ENCODE measurements at places on chromosomes 3 and 15.

- DNase-seq = no peak
Observed at GRCh38 chr3:181276358-181276896, 286.9 kb upstream of the DNAJC19 start.

- DNase-seq = no peak
Observed at GRCh38 chr3:10883478-10884234, 67.6 kb downstream of the SLC6A11 start.

DNA sequence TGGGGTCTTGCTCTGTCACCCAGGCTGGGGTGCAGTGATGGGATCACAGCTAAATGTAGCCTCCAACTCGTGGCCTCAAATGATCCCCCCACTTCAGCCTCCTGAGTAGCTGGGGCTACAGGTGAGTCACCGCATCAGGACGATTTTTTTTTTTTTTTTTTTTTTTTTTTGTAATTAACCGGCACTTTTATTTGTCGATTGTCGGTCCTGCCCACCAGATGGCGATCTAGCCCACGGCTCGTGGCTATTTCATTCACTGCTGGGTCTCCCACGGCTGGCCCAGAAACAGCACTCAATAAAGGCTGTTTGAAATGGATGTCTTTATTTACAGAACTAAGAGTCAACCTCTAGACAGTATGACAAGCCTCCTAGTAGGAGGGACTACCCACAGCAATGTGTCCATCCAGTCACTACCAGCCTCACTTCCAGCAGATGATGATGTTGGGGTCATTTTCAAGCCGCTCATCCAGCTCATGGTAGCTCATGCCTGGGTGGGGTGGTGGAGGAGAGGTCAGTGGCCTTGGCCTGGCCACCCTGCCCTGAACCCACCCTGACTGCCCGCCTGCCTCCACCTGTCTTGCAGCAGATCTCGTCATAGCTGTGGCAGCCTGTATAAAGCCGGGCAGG, 1.8 kb upstream of the ZMYND10 start:
- DNase-seq = peak; percentile 55

DNA sequence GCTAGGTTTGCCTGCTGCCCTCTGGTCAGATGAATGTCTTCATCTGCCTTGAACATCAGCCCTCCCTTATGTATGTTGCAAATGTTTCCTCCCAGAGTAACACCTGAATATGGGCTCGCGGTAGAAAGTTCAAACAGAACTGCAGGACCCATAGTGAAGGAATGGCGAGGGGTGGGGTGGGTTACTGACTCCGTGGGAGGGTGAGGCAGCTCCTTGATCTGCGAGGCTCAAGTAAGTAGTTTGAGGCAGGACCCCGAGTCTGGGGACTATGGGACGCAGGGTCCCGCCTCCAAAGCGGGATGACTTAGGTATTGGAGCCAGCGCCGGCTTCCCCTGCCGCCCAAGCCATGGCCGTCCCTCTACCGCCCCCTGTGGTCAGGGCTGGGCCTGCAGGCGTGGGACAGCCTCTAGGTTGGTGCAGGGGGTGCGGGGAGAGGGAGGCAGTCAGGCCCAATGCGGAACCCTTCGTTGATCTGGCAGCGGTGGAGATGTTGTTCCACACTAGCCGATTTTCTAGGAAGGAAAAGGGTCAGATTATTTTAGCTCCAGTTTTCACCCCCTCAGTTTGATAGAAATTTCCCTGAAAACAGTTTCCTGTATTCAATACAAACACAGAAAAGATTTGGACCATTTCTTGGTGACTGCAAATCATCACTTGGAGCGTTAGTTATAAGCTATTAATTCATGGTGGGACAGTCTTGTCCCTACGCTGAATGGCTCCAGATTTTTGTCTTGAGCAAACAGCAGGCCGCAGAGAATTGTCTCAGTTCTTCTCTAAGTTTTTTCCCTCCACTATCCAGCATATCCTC, 72.3 kb downstream of the CORO2B start:
- no peak for DNase-seq

- DNase-seq = no peak
Observed at GRCh38 chr15:68407886-68408881, 23.8 kb downstream of the ITGA11 start.

- no peak for DNase-seq
Observed at GRCh38 chr3:168981396-168981795, 682.1 kb downstream of the MECOM start.

DNA sequence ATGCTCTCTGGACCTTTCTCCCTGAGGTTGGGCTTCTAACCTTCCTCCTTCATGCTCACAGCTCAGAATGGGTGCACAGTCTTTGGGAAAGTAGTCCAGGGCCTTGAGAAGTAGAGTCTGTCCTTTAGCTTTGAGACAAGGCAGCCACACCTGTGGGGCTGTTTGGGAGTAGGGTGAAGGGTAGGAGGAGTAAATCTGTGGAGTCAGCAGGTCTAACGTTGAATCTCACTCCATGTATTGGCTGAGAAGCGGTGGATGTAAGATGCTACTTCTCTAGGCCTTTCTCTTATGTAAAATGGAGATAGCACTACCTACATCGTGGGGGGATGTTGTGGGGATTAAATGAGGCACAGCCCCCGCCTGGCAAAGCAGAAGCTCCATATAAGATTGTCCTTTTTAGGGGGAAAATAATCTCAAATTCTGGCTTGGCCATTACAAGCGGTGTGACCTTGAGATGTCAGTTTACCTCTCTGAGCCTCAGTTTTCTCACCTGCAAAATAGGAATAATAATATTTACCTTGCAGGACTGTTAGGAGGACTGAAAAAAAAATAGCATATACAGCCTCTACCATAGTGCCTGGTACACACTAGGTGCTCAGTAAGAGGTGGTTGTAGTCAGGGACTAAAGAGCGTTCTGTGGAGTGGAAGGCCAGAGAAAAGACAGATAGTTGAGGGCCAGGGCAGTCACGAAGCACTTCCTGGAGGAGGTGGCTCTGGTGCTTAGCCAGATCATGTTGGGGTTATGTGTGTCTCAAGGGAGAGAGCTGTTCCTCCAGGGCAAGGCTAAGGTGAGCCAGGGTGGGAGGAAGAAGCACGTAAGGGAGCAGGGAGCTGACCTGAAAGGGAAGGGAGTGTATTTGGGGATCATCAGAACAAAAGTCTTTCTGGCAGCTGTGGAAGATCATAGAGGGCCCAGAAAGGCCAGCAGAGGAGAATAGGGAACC, 82.8 kb upstream of the MRPS22 start:
- DNase-seq = no peak

GRCh38 chr3:192772240-192772894, 45.0 kb upstream of the FGF12 start:
- no peak for DNase-seq

DNA sequence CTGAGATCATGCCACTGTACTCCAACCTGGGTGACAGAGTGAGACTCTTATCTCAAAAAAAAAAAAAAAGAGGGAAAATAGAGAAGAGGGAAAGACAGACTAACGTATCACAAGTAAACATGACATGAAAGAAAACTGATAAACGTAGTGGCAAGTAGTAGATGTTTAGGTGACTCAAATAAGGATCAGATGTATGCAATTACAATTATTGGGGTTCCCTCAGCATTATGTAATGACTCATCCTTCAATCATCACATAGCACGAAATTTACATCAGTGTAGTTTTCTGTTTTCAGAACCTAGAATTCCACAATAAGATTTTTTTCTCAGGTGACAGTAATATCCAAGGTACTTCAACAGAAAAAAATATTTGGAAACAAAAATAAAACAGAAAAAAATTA, 46.6 kb downstream of the DPP8 start:
- DNase-seq = no peak

DNA sequence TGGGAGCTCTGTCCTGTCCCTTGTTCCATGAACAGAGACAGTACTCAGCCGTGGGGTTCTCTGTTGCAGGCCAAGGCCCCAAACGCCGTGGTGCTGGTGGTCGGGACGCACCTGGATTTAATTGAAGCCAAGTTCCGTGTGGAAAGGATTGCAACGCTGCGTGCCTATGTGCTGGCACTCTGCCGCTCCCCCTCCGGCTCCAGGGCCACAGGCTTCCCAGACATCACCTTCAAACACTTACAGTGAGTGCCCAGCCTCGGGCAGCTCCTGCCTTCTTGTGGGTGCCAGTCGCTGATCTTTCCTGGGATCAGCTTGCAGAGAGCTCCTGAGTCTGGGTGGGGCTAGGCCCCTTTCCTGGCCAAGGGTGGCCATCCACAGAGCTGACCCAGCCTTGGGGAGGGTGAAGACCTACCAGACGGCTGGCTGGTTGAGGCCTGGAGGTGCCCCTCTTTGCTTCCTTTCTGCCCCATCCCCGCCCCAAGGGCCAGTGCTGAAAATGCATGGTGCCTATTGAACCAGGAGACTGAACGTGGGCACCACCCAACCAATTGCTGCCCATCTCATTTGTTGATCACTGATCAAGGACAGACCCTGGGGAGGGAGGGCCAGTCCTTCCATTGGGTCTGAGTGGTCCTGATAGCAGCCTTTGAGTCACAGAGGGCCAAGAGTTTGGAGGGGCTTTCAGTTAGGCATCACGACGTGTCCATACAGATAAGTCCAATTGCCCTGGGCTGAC, 106.9 kb downstream of the LRRK1 start:
- no peak for DNase-seq

DNA sequence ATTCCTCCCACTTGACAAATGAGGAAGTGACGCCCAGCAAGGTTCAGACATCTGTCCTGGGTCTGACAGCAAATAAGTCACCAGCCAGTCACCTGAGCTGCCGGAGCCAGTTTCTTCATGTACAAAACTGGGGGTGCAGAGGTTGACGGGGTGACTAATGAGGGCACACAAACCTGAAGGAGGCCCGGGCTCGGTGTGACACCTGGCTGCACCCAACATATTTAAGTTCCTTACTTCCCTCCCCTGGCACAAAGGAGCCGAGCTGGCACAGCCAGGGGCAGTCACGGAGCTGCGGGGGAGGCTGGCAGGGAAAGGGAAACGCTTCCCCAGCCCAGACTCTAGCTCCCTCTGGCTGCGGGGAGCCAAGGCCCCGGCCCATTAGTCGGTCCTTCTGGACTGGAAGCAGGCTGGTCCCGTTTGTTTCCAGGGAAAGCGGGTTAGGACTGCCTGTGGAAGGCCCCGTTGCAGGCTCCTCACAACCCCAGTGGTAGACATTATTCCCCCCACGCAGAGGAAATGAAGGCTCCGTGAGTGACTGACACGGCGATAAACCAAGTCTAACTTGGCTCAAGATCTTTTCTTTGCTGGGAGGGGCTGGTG, 2.3 kb downstream of the FBXL22 start:
- no peak for DNase-seq

DNA sequence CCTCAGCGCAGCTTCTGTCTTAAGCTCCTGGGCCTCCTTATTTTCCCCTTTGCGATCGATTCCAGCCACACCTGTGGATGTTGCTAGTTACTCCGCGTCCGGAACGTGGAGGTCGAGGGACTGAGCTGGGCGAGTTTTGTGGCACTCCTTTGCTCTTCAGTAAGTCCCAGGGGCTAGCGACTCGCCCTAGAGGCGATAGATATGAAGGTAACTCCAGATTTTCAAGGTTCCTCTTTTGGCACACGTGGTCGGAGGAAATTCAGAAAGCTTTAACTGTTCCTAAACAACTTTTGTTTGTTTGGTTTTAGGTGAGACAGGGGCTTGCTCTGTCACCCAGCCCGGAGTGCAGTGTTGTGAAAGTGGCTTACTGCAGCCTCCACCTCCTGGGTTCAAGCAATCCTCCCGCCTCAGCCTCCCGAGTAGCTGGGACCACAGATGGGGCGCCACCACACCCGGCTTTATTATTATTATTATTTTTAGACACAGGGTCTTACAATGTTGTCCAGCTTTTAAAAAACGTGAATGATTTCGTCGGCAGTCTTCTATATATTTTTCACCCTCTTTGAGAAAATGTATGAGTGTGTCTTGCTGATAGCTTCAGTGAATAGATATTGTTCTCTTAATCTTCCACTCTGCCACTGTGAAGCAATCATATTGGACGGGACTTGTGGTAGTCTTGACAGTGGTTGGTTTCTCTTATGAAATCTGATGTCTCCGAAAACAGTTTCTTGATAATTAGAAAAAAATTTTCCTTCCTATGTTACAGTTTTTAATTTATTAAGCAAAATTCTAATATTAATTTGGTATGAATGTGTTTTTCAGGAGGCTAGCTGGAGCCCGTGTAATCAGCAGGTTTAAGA, 785 bp downstream of the MFSD1 start:
- no peak for DNase-seq

GRCh38 chr15:78715930-78716329, 74.9 kb upstream of the CHRNB4 start:
- no peak for DNase-seq

- no peak for DNase-seq
Observed at GRCh38 chr15:96331144-96331944, 844 bp downstream of the NR2F2 start.

GRCh38 chr15:75161917-75162414, 39.7 kb upstream of the C15orf39 start:
- no peak for DNase-seq

DNA sequence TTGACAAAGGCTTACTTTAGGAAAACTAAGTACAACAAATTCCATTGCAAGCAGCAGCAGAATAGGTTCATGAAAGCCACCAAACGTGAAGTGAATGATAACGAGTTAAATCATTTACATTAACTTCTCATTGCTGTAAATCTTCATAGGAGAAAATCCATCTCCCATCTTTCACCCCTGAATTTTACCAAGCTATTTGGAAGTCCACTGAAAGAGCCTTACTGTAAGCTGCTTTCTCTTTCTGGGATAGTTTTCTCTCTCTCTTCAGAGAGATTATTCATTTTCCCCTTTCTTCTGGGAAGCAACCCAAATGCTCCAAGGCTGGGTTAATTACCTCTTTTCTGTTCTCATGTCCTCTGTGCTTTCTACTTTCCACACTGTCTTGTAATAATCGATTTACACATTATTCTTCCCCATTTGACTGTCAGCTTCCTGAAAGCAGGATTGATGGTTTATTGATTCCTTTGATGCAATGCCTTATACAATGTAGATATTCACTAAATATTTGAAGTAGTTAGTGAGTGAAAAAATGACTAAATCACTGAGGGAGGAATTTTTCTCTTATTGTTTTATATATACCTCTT, 914.3 kb upstream of the ARPP21 start:
- no peak for DNase-seq

DNA sequence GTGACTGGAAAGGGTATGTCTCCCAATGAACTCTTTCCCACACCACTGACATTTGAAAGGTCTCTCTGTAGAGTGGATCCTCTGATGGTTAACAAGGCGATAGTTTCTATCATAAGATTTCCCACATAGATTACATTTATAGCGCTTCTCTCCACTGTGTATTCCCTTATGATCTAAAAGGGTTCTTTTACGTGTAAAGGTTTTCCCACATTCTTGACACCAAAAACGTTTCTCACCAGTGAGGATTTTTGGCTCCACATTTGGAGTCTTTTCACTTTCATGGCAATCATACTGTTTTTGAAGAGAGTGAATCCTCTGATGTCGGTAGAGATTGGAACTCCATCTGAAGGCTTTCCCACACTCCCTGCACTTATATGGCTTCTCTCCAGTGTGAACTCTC, 30.5 kb downstream of the ZNF445 start:
- no peak for DNase-seq

GRCh38 chr3:144556392-144556791, 584.8 kb downstream of the DIPK2A start:
- DNase-seq = no peak

GRCh38 chr3:8638994-8639658, 5.5 kb downstream of the SSUH2 start:
- no peak for DNase-seq

GRCh38 chr3:140942221-140943104, 827 bp downstream of the SLC25A36 start:
- DNase-seq = peak; percentile 1
